Mesothelial cell of epicardium (in vitro differentiated cells): ENCODE measurements at places on chromosomes 11 and 22. TPM values are rescaled to one million over a fixed set of nuclear protein-coding genes. Genes with fewer than 3 reads are reported as not detected.
A peak's percentile ranks its signal among the peaks of the same experiment; 100 is the strongest.

- H3K36me3 ChIP-seq: peaks cover 17% of the 10 kb centered on the region
- H3K27ac ChIP-seq: peak overlapping the region; percentile 97
- H3K27me3 ChIP-seq: no peaks in the 10 kb centered on the region
- H3K4me3 ChIP-seq: no peak overlapping the region
- DNase-seq: no peak
- H3K4me1 ChIP-seq: peaks cover 43% of the 10 kb centered on the region
Measured at GRCh38 chr11:76455331-76455730, 10.5 kb downstream of the EMSY start.

DNA sequence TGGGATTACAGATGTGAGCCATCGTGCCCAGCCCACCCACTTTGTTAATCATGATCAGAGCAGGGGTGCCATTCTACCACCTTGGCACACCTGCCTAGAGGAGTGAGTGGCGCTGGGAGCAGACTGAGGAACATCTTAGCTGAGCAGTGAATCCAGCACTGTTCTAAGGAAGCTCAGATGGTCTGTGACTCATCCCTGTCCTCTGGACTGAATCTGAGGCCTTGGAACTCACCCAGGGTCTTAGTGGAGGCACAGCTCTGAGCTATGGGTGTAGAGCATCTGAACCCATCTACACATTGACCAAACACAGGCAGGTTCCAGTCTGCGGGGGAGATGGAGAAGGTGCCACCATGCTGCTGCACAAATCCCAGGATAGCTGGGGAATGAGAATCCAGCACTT lies 14.9 kb downstream of the PGAP2 start:
- H3K4me3 ChIP-seq: no peak overlapping the region
- H3K36me3 ChIP-seq: peaks cover 19% of the 10 kb centered on the region
- no peak overlapping the region for H3K27ac ChIP-seq
- H3K4me1 ChIP-seq: no peaks in the 10 kb centered on the region
- no peak for DNase-seq

DNA sequence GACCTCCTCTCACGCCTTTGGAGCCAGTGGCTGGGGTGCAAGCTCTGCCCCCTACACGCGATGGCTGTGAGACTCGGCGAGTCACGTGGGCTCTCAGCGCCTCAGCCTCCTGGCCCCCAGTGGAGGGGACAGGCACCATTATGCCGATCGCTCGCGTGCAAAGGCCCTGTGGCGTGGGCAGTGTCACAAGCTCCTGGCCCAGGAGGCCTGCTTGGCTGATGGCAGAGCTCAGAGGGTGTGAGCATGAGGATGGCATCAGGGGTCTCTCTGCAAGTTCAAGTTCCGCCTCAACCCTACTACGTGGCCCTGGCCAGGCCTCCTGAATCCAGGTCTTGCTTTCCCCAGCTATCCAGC lies 90.8 kb upstream of the KCNQ1OT1 start:
- no peak overlapping the region for H3K27ac ChIP-seq
- no peak overlapping the region for H3K4me3 ChIP-seq
- H3K27me3 ChIP-seq: no peaks in the 10 kb centered on the region
- peak; percentile 29 for DNase-seq
- H3K4me1 ChIP-seq: peaks cover 35% of the 10 kb centered on the region
- H3K36me3 ChIP-seq: peaks cover 6% of the 10 kb centered on the region

GRCh38 chr11:131748151-131749050 lies 378.0 kb downstream of the NTM start:
- H3K4me1 ChIP-seq: no peaks in the 10 kb centered on the region
- no peak overlapping the region for H3K27ac ChIP-seq
- DNase-seq: peak; percentile 36
- H3K36me3 ChIP-seq: no peaks in the 10 kb centered on the region
- H3K4me3 ChIP-seq: no peak overlapping the region

GRCh38 chr11:46615756-46616155 lies 1.3 kb downstream of the HARBI1 start:
- H3K27me3 ChIP-seq: no peaks in the 10 kb centered on the region
- H3K27ac ChIP-seq: peak overlapping the region; percentile 100
- peaks cover 25% of the 10 kb centered on the region for H3K4me1 ChIP-seq
- peaks cover 2% of the 10 kb centered on the region for H3K36me3 ChIP-seq

GRCh38 chr11:69700278-69701140 lies 3.3 kb downstream of the FGF19 start:
- DNase-seq: peak; percentile 49
- H3K27ac ChIP-seq: peak overlapping the region; percentile 36

DNA sequence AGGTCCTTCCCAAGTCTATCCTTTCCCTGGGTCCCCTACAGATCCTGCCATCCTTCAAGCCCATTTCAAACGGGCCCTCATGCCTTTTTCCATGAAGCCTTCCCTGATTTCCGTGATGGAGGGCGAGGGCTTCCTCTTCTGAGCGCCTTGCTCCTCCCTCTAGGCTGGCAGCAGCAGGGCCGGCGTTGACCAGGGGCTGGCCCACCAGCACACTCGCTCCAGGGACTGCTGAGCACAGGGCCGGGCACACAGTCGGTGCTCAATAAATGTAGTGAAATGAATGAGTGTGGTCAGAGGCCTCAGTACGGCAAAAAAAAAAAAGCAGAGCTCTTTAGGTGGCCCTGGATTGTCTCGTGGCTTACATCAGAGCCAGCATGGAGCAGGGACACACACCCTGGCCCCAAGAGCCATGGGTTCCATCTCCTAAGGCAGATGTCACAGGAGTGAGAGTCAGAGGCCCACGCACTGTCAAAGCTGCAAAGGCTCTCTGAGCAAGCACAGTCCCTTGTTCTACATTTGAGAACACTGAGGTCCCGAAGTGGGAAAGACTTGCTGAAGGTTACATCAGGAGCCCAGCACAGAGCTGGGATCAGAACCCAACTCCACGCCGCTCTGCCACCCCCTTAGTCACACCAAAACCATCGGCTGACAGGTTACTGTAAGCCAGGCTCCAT lies 3.1 kb downstream of the IL2RB start:
- no peak for DNase-seq
- no peak overlapping the region for H3K4me3 ChIP-seq
- H3K27ac ChIP-seq: no peak overlapping the region
- peaks cover 10% of the 10 kb centered on the region for H3K27me3 ChIP-seq

GRCh38 chr11:107682572-107682971 lies 29.3 kb downstream of the SLN start:
- H3K4me3 ChIP-seq: no peak overlapping the region
- peaks cover 10% of the 10 kb centered on the region for H3K27me3 ChIP-seq
- H3K27ac ChIP-seq: no peak overlapping the region
- H3K36me3 ChIP-seq: no peaks in the 10 kb centered on the region

DNA sequence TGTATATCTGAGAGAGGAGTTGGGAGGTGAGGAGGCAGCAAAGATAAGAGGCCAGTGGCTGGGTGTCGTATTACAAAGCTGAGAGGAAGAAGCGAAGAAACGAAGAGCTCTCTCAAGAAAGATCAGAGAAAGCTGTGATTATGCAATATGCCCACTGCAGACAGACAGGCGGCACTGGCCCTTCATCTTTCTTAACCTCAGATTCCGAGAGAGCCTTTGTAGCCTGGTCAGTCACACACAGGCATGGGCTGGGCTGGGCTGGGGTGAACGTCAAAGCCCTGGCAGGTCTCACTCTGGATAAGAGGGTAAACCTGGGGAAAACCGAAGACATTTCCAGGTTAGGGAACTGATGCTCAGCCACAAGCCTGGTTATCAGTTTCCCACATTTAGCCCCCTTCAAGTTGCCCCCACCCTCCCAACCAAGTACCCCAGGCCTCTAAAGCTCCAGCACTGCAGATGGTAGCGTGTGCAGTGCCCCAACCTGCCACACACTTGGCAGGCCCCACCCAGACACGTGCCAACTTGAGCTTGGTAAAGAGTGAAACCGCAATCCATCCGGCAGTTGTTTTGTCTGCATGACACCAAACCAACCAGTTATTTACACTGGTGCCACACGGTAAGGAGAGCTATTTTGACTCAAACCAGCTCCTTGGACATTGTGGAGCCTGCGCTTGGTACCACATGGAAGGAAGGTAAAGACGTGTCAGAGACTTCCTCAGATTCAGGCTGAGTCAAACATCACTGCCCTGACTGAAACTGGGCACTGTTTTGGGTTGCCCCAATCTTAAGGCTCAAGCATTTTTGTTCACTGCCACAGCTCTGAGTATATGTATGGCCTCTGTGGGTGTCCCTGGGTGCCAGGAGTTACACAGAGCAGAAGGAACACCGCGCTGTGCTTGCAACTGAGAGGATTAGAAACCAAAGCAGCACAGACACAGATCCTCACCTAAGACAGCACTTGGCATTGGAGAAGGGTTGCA lies 135.9 kb downstream of the FDX1 start:
- H3K4me1 ChIP-seq: peaks cover 44% of the 10 kb centered on the region
- peak overlapping the region; percentile 5 for H3K4me3 ChIP-seq
- H3K27me3 ChIP-seq: no peaks in the 10 kb centered on the region
- H3K36me3 ChIP-seq: no peaks in the 10 kb centered on the region
- peak overlapping the region; percentile 83 for H3K27ac ChIP-seq

DNA sequence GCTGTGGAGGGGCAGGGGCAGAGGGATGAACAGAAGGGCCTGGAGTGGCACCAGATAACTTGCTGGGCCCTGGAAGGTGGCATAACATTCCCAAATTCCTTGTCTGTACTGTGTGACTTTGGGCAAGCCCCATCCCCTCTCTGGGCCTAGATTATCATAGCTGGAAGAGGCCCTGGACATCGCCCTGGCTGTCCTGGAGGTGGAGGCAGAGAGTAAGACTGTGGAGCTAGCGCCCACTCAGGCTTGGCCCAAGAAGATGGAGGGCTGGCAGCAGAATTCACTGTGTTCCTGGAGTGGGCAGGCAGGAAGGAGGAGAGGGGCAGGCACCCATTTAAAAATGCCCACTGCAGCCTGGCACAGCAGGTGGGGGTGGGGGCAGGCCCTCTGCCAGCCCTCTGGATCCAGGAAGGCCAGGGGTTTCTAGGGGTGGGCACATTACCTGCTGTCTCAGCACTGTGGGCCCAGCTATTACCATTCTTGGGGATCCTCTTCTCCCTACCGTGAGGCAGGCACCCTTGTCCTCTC lies 22.6 kb downstream of the ARHGEF17 start:
- no peak overlapping the region for H3K4me3 ChIP-seq
- no peak for DNase-seq
- peaks cover 78% of the 10 kb centered on the region for H3K4me1 ChIP-seq
- H3K27me3 ChIP-seq: no peaks in the 10 kb centered on the region
- H3K27ac ChIP-seq: peak overlapping the region; percentile 91

- H3K4me1 ChIP-seq: peaks cover 36% of the 10 kb centered on the region
- no peak for DNase-seq
- peak overlapping the region; percentile 66 for H3K27ac ChIP-seq
- peaks cover 24% of the 10 kb centered on the region for H3K36me3 ChIP-seq
Measured at GRCh38 chr11:62850911-62851806, 11.8 kb upstream of the WDR74 start.

DNA sequence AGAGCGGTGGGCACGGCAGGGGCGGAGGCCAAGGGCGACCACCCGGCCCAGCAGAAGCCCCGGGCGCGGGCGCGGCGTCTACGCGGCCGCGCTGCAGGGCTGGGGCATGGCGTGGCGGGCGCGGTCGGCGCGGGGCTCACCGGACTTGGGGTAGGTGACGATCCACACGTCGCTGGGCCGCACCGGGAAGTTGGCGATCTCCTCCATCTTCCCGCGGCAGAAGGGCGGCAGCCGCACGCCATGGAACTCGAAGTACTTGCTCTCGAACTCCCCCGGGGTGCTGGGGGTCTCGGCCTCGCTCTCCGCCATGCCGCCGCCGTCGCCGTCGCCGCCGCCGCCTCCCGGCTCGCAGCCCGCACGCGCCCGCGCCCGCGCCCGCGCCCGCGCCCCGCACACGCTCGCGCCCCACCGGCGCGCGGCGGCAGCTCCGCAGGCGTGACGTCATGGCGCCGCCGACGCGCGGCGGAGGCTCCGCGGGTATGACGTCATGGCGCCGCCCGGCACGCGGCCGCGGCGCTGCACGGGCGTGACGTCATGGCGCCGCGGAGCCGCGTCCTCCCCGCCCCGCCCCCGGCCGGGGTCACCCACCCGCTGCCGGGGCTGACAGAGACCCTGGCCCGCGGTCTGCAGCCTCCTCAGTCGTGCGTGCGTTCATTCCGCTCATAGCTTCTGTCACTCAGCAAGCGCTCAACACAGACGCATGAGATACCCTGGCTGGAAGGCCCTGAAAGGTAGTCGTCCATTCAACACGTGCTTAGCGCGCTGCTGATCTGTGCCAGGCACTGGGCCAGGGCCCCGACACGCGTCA lies at the start of gene SULT4A1:
SULT4A1 (minus strand) TSS at position 440 of the 808 bp plus-strand sequence; CDS start at position 309, 131 bp downstream.
- no peaks in the 10 kb centered on the region for H3K36me3 ChIP-seq
- H3K4me3 ChIP-seq: peak within 1 kb of the TSS; percentile 71
- DNase-seq: no peak
- peaks cover 75% of the 10 kb centered on the region for H3K27me3 ChIP-seq
- H3K27ac ChIP-seq: peak within 1 kb of the TSS; percentile 47
- peaks cover 2% of the 10 kb centered on the region for H3K4me1 ChIP-seq

DNA sequence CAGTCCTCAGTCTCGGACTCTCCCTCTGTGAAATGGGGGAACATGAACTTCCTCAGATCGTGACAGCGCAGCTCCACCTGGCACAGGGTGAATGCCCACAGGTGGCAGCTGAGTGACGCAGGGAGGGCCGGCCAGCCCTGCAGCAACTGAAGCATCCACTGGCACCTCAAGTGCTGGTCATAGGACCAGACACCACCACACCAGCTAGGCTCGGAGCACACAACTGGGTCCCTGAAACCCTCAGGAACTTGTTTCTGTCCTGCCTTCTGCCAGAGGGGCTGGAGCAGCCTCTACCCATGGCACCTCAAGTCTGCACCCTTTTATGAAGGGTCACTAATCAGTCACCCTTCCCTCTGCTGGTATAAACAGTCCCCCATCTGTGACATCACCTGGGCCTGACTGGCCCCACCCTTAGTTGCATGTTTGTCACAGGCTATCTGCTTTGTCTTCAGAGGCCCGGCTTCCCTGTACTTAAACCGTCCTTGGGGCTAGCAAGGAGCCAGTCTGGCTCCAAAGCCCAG lies 7.4 kb upstream of the CDC42BPG start:
- no peak for DNase-seq
- H3K4me3 ChIP-seq: no peak overlapping the region
- peaks cover 5% of the 10 kb centered on the region for H3K4me1 ChIP-seq

DNA sequence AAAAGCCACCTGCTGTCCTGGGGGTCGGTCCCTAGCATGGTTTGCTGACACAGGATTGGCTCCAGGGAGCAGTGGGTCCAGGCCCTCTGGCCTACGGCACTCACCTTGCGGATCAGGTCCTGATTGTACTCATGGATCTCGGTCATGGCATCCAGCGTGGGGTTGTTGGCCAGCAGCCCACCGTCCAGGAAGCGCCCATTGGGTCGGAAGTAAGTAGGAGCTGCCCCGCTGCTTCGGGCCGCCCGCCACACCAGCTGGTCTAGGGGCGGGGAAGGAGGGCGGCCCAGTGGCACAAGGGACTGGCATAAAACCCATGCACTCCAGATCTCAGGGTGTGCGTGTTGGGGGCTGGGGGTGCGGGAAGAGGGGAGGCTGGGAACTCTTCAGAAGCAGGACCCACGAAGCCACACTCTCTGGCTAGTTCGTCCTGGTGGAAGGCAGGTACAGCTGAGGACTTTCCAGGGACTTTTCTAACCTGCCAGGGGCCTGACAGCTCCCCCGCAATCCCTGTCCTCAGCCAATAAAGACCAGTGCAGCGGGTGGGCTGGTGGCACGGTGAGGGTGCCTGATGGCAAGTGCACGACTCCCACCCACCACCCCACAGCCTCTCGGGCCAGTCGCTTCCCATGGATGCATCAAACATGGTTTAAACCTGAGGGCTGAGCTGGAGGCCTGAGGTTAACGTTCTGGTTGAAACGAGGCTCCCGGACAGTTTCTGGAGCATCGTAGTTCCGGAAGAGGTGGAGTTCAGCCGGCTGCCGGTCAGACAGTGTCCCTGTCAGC lies 5.1 kb upstream of the BAIAP2L2 start:
- no peak overlapping the region for H3K4me3 ChIP-seq
- peaks cover 4% of the 10 kb centered on the region for H3K36me3 ChIP-seq
- H3K4me1 ChIP-seq: peaks cover 2% of the 10 kb centered on the region
- no peak for DNase-seq
- no peak overlapping the region for H3K27ac ChIP-seq

Gene SCGB1A1
- not detected in 3 replicates for total RNA-seq

Gene MMP8
- not detected in 3 replicates for total RNA-seq

Gene CPSF7
- 107 to 116 TPM (median 112 TPM) in 3 replicates for total RNA-seq
